ENCODE measurements at places on chromosomes 16 and 17.

DNA sequence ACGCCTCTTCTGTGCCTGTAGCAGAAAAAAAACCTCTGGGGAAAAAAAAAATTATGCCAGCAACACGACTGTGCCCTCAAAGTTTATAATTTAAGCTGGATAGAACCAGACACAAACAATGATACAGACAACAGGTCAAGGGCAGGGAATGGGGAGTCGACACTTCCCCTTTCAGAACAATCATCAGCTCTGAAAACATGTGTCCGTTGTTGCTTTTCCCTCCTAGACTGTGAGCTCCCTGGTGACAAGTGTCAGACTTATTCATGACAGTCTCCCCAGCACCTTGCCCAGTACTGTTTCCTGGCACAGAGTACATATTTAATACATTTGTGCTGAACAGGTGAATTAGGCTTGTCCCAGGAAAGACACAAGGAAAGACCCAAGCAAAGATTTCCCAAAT, 178.3 kb downstream of the SOX9 start:
- DNase-seq = no peak

GRCh38 chr16:5882087-5882640, 784.6 kb upstream of the EEF2KMT start:
- no peak for DNase-seq

DNA sequence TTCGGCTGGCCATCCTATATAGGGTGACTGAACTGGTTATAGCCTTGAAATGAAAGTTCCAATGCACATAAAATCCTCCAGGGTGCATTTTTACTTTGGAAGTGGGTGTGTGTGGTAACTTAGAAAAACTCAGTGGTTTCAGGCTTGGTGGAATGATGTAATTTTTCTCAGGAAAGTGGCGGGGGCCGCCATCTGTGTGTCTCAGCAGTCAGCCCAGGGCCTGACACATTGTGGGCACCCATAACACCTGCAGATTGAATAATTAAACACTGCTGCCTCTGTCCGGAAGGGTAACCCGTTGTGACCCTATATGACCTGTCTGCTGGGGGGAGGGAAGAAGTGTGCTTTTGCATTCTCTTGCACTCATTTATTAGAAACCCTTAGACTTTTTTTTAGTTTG, 2.2 kb upstream of the PDP2 start:
- no peak for DNase-seq

GRCh38 chr17:82101301-82101715, 3.3 kb upstream of the FASN start:
- no peak for DNase-seq

GRCh38 chr16:79769270-79769927, 168.9 kb upstream of the MAF start:
- DNase-seq = no peak

- DNase-seq = no peak
Observed at GRCh38 chr16:19677402-19677801, 40.6 kb downstream of the KNOP1 start.
